Fibroblast of gingiva (primary cell): ENCODE measurements at places on chromosomes 1 and 21.
A peak's percentile ranks its signal among the peaks of the same experiment; 100 is the strongest.

DNA sequence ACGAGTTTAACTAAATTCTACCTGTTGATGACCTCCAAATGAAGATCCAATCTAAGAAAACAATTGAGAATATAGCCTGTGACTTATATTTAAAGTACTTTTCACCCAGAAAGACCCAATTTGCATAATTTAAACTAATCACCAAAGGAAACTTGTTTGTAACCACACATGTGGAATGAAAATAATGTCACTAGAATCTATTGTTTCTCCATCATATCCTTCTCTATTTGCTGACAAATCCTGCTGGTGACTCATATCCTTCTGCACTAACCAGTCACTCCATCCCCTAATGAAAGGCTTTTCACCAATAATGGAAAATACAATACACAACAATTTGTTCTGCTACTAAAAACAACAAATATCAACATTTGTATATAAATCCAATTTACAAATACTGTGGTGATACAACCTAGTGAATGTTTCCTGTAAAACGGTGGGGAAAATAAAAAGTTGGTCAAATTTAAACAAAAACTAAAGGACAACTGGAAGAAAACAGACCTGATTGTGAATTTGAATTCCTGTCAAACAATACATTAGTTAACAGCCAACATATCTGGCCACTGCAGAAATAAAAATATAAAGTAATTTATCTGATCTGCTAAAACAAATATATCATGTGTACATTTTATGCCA, 6.5 kb downstream of the PTP4A2 start:
- DNase-seq = peak; percentile 32

GRCh38 chr1:98896711-98897445, 107.8 kb downstream of the PLPPR5 start:
- DNase-seq = no peak

DNA sequence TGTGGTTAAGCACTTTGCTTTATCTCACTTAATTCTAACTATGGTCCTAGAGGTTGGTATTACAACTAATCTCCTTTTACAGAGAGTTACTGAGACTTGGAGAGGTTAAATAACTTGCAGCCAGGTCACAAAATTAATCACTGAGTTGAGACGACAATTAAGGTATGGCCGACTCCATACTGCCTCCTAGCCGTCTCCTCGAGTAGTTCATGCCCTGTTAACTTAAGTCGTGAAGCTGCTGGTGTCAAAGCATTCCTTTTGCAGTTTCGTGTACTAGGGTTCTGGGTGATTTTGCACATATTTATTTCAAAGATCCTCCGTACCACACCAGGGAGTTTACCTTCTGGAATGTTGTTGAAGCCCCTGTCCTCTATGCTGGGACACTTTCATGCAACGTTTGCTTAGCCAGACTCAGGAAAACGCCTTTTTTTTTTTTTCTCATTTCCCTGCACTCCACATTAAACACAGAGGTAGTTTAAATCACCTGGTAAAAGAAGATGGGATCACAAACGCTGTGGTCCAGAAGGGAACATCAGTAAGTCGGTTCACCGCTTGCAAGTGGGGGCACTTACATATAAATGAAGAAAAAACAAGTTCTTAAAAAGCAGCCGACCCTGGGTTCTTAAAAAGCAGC, 570 bp upstream of the NEK7 start:
- DNase-seq = peak; percentile 66

DNA sequence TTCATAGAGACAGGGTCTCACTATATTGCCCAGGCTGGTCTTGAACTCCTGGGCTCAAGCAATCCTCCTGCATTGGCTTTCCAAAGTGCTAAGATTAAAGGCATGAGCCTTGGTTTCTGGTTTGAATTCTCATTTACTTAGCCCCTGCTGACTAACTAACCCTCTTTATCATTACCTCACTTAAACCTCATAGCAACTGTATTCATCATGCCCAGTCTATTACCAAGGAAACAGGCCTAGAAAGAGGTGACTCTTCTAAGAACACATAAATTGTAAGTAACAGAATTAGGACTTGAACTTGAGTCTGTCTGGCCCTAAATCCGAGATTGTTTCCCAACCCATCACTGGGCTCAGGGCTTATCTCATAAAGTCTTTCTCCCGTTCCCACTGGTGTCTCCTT, 44.2 kb downstream of the TMEM53 start:
- DNase-seq = no peak

GRCh38 chr1:169576241-169576934, 9.9 kb downstream of the F5 start:
- no peak for DNase-seq
